ENCODE measurements at places on chromosomes 5 and 9. TPM values are rescaled to one million over a fixed set of nuclear protein-coding genes. Genes with fewer than 3 reads are reported as not detected.

KLF4 gene
- 26.8 TPM for total RNA-seq

RFESD gene
- total RNA-seq: 2.4 TPM

CAMK2A gene
- total RNA-seq: not detected

SARDH gene
- 10.4 TPM for total RNA-seq

ECSCR gene
- 2.2 TPM for total RNA-seq

SLC46A2 gene
- total RNA-seq: not detected

ADAM19 gene
- total RNA-seq: 13.3 TPM

ZNF454 gene
- 12.8 TPM for total RNA-seq

PTGDS gene
- 1.9 TPM for total RNA-seq

FAM169A gene
- total RNA-seq: 78.7 TPM

MRRF gene
- total RNA-seq: 31.5 TPM

MARVELD2 gene
- 24.8 TPM for total RNA-seq

- peak; percentile 89 for DNase-seq
Observed at GRCh38 chr5:157476702-157477408, 16.8 kb downstream of the NIPAL4 start.

GRCh38 chr9:134214386-134214765 is 50.0 kb upstream of the RNU6ATAC start:
- DNase-seq: no peak

DNA sequence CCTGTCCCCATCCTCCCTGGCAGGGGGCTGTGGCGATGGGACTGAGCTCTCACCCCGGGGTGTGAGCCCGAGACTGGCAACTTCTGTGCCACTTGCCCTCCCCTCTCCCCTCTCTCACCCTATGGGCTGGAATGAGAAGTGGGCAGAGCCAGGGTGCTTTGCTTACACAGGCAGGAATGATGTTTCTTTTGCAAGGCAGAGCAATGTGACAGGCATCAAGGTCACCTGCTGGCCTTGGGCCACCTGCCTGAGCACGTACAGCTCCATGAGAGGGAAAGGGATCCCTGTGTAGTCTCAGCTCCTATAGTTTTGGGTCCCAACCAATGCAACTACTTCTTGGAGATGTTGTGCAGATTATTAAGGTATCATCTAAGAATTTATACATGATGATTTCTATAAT is 252.8 kb upstream of the DAP start:
- no peak for DNase-seq

DNA sequence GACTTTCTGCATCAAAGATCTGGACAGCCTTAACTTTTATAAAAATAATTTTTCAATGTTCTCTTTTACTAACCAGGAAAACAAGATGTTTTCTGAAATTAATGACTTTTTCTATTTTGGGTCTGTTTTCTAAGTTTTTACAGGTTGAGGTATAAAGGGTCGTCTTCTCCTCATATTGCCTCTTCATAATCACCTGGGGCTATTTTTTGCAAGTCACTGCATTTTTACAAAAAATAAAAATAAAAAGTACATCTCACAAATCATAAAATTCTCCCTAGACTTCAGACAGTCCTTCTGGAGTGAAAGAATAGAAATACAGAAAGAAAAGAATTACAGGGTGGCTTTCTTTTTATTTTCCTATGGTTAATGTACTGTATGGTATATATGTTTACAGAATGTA is 168.5 kb downstream of the PALM2AKAP2 start:
- DNase-seq: no peak

- no peak for DNase-seq
Observed at GRCh38 chr9:91086657-91087461, 274.9 kb downstream of the AUH start.

GRCh38 chr9:24245988-24246387 is 299.7 kb downstream of the IZUMO3 start:
- peak; percentile 72 for DNase-seq

GRCh38 chr9:6399071-6399470 is 13.9 kb upstream of the UHRF2 start:
- no peak for DNase-seq

- DNase-seq: no peak
Observed at GRCh38 chr5:38712391-38712790, 133.4 kb upstream of the OSMR start.
